ENCODE measurements at places on chromosomes 1 and 21.
A peak's percentile ranks its signal among the peaks of the same experiment; 100 is the strongest.

- no peak for DNase-seq
Measured at GRCh38 chr1:59041646-59042277, 255.1 kb upstream of the FGGY start.

DNA sequence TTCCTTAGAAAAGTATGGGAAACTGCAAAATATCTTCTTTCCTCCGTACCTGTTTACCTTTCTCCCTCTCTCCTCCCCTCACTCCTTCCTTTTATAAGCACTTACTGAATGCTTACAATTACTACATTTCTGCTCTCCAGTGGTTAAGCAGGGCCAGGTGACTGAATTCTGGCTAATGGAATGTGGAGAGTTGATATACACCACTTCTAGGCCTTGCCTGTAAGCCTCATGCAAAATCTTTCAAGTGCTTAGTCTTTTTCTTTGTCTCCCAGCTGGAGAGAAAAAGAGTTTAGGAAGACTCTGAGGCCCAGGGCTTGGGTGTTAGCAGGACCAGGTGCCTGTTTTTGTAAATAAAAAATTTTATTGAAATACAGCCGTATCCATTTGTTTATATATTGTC lies 77.7 kb upstream of the CACNA1E start:
- no peak for DNase-seq

DNA sequence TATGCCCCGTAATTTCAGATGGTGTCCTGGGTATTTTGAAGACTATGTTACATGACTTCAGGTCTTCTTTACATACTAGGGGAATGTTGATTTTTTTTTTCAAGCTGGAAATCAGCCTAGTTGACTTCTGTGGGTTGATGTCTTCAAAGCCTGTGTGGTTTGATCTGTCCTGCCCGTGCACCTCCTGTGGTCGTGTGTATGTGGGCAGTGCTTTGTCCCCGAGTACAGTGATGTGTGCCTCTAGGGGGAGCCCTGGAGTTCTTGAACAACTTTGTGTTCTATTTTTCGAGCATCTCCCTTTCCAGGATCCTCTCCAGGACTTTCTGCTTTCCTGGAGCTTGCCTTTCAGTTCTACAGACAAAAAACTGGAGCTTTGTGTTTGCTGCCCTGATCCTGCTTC lies 28.9 kb downstream of the OBSCN start:
- DNase-seq, result peak; percentile 75

- no peak for DNase-seq
Measured at GRCh38 chr1:58904299-58905125, 120.7 kb upstream of the JUN start.

DNA sequence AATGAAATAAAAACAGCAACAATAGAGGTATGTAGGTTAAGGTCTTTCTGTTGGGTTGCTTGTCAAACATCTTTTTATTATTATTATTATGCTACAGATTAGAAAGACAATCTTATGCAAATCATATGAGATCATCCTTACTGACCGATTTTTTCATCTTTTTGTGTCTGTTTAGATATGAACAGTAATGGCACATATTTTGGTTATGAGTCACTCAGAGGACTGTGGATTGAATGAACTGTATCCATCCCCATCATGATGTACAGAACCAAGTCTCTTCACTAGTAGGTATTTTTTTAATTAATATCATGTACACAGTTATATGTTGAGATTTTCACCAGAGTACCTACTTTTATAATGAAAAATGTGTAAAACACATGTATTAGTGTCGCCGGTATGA lies 159.1 kb downstream of the CHRM3 start:
- no peak for DNase-seq

DNA sequence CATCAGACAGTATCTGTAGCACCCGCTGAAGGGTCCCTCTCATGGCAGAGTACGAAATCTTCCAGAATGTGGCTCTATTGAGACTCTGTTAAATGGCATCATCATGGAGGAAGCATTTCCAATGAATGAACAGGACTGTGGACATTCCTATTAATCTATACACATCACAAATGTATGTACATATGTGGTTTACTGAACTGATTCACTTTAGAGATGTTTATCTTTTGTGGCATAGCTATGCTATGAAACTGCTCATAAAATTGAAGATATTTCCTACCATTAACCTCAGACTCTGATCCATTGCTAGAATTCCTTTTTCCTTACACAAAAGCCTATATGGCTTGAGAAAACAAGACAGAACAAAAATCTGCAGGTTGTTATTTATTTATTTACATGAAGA lies 259.6 kb upstream of the RRP15 start:
- no peak for DNase-seq

- DNase-seq, result peak; percentile 38
Measured at GRCh38 chr21:41926117-41926806, 27.6 kb downstream of the C2CD2 start.

DNA sequence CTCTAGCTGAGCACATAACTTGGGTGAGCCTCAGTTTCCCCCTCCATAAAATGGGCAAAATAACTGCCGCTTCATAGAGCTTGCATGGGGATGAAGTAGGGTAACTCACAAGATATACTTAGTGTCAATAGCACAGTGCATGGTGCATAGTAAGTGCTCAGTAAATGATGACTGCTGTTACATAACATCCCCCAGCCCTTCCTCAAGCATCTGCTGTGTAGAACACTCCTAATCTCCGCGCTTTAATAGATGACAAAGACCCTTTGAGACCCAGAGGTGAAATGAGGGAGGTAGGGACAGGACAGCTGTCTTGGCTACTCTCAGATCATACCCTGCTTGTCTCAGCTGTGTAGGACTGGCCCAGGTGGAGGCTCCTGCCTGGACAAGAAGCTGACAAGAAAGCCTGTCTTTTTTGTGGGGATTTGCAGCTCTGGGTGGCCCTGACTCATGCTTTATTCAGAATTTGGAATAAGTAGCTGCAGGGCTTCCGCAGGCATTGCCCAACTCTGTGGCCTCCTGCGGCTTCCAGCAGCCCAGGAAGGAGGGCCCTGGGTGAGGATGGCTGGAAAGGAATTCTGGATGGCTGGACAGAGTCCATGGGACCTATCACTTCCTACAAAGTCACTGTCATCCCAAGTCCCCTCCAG lies 20.7 kb upstream of the PADI4 start:
- DNase-seq, result no peak

DNA sequence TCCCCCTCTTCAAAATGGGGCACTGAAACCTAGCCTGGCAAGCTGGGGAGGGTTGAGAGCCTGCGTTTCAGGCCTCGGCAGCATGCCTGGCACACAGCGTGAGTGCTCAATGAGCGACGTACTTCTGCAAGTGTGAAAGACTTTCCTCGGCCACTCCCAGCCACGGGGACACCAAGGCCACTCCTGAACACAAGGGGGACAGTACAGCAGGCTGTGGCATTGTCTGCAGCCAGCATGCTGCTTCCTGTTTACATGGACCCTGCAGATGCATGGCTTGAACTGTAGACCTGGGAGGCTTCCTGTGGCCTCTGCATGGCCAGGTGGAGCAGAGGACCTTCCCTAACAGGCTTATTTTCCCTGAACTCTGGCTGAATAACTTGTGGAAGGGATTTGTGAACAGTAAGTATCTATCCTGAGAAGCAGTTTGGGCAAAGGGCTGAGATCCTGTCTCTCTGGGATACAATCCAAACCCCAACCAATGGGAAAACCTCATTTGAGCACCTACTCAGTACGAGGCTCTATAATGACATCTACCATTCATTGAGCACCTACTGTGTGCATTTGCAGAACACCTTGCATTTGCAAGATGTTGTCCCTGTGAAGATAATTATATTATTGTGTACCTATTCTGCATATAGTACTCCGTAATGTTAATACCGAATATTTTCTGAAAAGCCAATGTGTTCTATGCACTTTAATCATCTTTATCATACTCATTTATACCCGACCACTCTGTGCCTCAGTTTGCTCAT lies 9.9 kb upstream of the HSPG2 start:
- no peak for DNase-seq

GRCh38 chr1:203174324-203174985 lies 1.2 kb downstream of the MYBPH start:
- no peak for DNase-seq

GRCh38 chr1:38129473-38129872 lies 82.9 kb upstream of the POU3F1 start:
- DNase-seq, result no peak

All from left colon (tissue), 2 donors.